ENCODE measurements at places on chromosomes 7 and 10.
A peak's percentile ranks its signal among the peaks of the same experiment; 100 is the strongest.

GRCh38 chr7:24611130-24611529 is 37.9 kb downstream of the PALS2 start:
- DNase-seq, result no peak

GRCh38 chr7:153245809-153246208 is 486.3 kb downstream of the ACTR3B start:
- peak; percentile 31 for DNase-seq

DNA sequence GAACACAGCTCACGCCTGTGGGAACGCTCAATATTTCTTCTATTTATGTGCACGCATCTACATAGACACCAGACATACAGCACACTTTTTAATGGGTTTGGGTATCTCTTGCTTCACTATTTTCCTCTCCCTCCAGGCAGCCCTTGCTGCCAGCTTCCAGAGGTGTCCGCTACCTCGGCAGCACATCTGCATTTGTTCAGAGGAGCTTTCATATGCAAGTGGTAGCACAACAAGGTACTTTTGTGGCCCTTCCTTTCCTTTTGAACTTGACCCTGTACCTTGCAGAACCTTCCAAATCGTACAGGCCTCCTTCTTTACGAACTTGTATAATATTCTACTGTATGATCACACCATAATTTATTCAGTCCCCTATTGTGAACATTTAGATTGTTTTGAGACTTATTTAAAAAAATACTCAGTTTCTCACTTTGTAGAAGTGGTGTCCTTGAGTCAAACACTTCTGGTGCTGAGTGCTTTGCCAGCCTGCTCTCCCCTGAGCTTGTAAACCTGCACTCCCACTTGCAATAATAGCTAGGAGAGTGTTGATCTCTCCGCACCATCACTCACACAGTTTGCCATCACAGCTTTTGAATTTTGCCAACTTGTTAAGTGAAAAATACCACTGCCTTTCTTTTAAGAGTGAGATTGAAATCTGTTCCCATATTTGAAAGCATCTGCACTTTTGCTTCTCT is 106.0 kb upstream of the ZNF32 start:
- no peak for DNase-seq

DNA sequence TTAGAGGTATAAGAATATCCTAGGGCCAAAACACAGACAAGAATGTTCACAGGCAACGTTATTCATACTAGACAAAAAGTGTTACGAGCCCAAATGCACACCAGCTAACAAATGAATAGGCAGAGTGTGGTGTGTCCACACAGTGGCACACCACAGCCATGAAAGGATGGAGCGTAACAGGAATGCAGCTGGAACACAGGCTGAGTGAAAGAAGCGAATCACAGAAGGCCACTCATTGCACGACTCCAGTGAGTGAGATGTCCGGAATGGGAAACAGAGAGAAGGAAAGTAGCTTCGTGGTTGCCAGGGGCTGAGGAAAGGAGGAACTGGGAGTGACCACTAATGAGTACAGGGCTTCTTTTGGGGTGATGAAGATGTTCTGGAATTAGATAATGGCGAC is 198.8 kb downstream of the TNS3 start:
- peak; percentile 64 for DNase-seq

DNA sequence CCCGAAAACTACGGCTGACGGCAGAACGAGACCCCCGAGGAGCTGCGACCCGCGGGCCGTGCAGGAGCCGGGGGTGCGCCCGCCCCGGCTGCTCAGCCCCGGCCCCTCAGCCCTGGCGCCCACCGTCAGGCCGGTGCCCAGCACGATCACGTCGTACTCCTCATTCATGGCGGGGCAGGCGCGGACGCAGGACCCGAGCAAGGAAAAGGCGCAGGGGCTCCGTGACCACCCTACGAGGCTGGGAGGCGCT is 218 bp downstream of the GDI2 start:
- DNase-seq, result no peak

- no peak for DNase-seq
Observed at GRCh38 chr7:121344093-121344492, 15.3 kb downstream of the WNT16 start.

- peak; percentile 73 for DNase-seq
Observed at GRCh38 chr7:36128448-36129047, 24.5 kb upstream of the EEPD1 start.

- no peak for DNase-seq
Observed at GRCh38 chr7:148419856-148420832, 170.4 kb upstream of the C7orf33 start.

DNA sequence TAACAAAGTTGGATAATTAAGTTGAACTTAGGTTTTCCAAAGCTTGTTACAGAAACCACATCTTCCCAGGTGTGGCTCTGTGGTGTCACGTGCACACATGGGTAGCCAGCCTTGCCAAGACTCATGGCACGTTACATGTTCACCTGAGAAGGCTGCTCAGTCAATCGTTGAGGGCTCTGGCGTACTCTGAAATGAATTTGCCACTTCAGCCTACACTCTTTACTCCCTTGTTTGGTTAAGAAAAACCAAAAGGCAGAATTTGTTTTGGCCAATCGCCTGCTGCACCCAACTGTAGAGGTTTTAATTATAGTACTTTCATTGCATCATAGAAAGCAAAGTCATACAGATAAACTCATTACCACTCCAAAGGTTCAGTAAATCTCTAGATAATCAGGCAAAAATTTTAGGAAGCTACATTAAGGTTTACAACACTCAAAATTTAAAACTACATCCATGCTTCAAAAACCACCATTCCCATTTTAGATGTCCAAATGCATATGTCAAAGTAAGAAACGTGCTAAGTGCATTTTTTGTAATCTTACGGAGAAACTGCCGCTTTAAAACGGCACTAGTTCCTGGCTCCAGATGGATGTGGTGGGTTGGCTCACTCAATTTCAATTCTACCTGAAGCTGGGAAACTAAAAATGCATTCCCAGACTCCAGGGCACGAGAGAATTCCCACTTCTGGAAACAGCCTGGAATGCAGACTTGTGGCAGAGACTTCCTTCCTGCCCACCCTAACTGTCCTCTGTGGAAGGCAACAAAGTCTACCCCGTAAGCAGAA is 88.4 kb downstream of the DIP2C start:
- DNase-seq, result no peak

DNA sequence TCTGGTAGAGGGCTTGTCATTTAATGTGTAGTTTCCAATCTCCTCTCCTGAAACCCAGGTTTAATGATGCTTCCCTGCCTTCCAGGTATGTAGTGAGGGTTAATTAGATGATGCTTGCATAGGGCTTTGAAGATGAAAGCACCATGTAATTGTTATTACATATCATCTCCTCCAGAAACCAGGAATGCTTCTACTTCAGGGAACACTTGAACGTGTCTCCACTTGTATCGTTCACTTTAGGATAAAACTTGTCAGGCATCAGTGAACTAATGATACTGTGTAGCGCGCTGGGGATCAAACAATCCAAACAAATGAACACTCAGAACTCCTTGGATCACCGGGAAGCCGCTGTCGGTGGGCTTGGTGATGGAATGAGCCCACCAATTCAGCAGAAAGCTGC is 260.9 kb upstream of the FZD8 start:
- no peak for DNase-seq

- DNase-seq, result no peak
Observed at GRCh38 chr10:104875561-104875960, 234.5 kb downstream of the SORCS3 start.

GRCh38 chr7:138328215-138328614 is 131.8 kb upstream of the TRIM24 start:
- no peak for DNase-seq

DNA sequence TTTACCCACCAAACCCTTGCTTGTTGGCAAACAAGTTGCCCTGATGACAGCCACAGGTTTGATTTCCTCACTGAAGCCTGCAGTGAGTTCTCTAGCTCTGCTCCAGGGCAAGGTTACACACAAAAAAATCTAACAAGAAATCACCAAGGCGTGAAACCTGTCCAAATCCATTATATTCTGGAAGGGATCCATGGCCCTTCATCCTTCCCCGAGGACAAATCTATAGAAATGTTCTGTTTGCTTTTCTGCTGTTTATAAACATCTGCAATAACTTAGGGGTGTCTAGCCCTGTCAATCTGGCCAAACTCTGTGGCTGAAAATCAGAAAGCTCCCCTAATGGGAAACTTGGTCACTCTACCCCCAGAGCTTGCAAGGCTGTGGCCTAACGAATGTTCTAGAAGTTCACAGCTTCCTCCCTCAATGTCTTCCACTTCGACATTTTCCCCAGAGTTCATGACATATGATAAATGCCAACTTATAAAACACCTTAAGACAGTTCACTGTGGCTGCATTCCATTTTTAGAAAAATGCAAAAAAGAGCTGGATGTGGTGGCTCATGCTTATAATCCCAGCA is 164.5 kb downstream of the PRPF18 start:
- DNase-seq, result no peak

GRCh38 chr7:44150466-44150832 is 9.3 kb upstream of the MYL7 start:
- peak; percentile 65 for DNase-seq

- no peak for DNase-seq
Observed at GRCh38 chr7:44769376-44769775, 20.7 kb downstream of the ZMIZ2 start.

- peak; percentile 86 for DNase-seq
Observed at GRCh38 chr7:93921607-93922566, at the start of gene GNG11. TSS of gene GNG11 (plus strand) at chr7:93921735. CDS start at chr7:93922138, 403 bp downstream.

DNA sequence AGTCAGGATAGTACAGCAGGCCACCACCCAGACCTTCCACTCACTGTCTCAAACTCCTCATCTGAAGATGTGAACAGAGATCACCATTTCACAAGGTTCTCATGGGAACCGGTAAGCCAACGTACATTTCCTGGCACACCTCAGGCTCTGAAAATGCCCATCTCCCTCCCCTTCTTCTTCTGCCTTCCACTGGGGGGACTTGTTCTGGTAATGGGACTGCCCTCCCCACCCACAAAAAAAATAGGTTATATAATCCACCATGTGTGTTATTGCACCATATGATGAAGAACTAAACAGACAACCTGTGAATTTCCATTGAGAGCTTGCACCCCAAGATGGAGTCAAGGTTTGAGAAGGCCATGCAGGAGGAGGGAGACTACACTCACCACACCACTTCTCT is 42.1 kb upstream of the IKZF1 start:
- no peak for DNase-seq

GRCh38 chr7:33901199-33901598 is 4.1 kb upstream of the BMPER start:
- no peak for DNase-seq

GRCh38 chr7:26374647-26375373 is 83.1 kb downstream of the SNX10 start:
- DNase-seq, result no peak

DNA sequence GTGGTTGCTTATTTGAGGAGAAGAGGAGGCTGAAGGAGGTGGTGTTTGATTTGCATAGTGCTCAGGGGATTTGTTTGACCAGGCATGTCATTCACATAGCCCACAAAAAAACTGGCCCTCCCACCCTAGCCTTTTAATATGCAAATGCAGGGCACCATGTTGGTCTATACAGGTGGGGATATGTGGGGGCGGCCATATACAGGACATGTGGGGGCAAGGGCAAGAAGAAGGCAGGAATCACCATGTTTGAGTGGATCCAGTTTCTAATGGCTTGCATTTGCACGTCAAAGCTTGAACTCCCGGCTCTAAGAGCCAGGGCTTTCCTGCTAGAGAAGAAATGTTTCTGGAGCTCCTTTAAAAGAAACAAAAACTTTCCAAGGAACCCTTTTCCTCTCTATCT is 541.0 kb downstream of the ZWINT start:
- no peak for DNase-seq

DNA sequence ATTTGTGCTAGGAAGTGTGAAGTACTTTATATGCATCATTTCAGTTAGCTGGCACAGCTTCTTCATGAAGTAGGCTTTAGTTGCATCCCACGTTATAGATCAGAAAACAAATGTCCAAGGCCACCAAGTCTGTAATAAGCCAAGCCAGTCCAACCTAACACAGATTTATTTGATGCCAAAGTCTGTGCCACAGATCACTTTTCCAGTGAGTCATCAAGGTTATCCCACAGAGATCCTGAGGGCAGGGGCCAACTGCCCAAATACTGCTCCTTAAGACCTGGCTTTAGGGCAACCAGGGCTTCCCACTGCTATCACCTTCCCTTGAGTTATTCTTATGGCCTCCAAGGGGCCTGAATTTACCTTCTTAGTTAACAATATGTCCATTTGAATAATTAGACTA is 1340.4 kb downstream of the XPNPEP1 start:
- no peak for DNase-seq

- DNase-seq, result no peak
Observed at GRCh38 chr7:77736991-77737390, 40.7 kb downstream of the RSBN1L start.

GRCh38 chr10:35201234-35201633 is 74.6 kb downstream of the CREM start:
- DNase-seq, result no peak

DNA sequence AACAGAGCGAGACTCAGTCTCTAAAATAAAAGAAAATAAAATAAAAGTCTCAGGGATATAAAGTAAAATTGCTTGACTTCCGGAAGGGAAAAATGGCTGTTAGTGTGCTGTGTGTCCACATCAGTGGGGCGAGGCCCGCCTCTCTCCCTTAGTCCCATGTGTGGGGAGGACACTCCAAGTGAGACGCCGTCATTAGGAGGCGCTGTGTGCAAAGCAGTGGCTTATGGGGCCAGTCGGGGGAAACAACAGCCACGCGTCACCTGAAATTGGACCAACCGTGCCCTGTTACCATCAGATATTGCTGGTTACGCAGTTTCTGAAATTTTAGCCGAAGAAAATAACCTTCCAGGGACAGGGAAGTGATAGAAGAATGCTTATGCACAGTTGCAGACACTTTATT is 15.8 kb downstream of the SFXN4 start:
- DNase-seq, result no peak

DNA sequence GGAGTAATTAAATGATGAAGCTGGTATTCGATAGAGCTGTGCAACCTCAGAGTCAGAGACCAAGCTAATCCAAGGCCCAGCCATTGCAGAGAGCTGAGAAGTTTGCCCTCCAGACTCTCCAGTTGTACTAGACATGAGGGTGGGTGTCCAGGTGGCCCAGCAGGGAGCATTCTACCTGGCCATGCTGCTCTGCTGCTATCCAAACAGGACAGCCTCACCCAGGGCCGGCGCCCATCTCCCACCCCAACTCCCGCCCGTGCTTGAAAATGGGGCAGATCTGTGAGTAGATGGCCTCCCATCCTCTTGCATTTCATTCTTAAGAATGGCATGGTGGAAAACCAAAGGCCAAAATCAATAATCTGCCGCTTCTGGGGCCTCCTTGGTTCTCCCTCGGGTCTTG is 124.2 kb downstream of the TCERG1L start:
- DNase-seq, result no peak

GRCh38 chr7:140435252-140435895 is 31.5 kb downstream of the RAB19 start:
- DNase-seq, result peak; percentile 27

DNA sequence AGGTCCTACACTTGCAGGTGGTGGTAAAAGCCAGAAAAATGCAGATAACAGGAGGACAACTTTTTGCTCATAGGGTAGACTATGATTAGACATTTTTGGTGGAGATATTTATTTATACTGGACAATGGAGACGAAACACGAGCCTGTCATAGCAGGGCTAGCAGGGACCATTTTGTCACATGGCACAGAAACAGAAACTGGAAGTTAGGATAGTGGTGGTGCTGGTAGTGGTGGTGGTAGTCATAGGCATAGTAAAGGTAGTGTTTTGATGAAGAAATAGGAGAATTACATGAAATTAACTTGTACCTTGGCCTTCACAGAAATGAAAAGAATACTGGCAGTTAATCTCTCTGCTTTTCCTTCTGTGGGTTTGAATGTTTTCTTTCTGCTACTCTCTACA is 8.8 kb upstream of the MGAM start:
- DNase-seq, result no peak

GRCh38 chr10:132175907-132176581 is 10.7 kb upstream of the DPYSL4 start:
- no peak for DNase-seq

- no peak for DNase-seq
Observed at GRCh38 chr7:70830060-70830395, 301.9 kb upstream of the GALNT17 start.

All from right hindlimb (tissue), 1 donor.